Activated T-helper 9 cell treated with anti-CD3 and anti-CD28 coated beads, Interleukin-2, amount 50 U/mL, for 16 hours (primary cell): ENCODE measurements at places on chromosomes 2 and 18.

GRCh38 chr2:176078541-176079284 lies 5.0 kb downstream of the EVX2 start:
- DNase-seq: no peak

- DNase-seq: no peak
These were observed 136.7 kb downstream of the NFATC1 start for GRCh38 chr18:79532313-79533007.

- DNase-seq: no peak
These were observed 132.0 kb downstream of the VWC2L start for GRCh38 chr2:214542866-214543265.

- DNase-seq: no peak
These were observed 95.7 kb downstream of the TPGS2 start for GRCh38 chr18:36733150-36733549.

DNA sequence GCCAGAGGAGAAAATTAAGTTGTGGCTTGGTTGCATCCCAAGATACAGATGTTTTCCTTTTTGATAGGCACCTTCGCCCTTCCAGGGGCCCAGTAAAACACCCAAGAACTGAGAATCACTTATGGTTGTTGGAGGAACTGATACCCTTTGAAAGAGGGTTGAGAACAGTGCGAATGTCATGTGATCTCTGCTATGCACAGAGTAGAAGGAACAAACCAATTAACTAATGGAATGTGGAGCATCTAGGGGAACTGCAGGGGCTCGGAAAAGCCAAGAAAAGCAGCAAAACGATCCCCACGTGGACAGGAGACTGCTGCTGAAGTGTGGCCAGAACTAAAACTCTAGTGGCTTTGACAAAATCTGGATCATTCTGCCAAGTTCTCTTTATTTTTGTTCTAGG lies 58.8 kb downstream of the APOB start:
- DNase-seq: no peak

GRCh38 chr18:34991152-34991551 lies 50.1 kb upstream of the MAPRE2 start:
- DNase-seq: no peak

DNA sequence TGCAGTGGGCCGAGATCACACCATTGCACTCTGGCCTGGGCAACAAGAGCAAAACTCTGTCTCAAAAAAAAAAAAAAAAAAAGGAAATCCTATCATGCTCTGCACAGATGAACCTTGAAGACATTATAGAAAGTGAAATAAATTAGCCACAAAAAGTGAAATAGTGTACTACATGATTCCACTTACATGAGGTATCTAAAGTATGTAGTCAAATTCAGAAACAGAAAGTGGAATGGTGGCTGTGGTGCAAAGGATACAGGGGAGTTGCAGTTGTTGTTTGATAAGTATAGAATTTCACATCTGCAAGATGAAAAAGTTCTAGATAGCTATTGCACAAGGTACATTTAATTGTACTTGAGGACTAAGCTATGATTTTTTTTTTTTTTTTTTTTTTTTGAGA lies 5.2 kb downstream of the ZRANB3 start:
- DNase-seq: no peak

DNA sequence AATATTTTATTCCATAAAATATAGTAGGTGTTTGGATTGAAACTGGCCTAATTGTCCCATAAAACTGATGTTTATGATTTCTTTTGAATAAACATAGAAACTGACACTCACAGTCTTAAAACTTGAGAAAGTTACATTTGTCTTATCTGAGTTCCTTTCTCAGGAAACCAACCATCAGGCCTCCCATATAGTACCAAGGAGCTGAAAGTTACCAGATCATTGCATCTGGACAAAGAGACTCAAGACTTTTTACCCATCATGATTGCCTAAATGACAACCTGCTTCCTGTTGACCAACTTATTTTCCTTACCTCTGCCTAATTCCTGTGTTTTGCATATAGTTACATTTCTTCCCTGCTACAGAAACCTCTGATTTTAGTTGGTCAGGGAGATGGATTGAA lies 137.0 kb upstream of the XPO1 start:
- no peak for DNase-seq

DNA sequence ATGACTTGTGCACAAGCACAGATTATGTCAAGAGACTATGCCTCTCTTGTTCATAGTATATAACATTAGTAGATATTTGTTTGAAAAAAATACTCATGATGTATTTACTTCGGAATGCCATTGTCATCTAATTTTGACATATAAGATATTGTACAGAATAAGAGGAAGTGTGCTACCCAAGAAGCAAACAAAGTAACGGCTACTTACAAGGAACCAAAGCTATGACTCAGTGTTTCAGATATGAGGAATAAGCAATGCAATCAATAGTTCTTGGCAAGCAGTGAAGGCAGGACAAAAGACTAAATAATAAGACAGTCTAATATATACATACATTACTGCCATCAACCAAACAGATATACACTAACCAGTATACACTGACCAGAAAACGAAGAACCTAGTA lies 256.3 kb downstream of the CCDC178 start:
- DNase-seq: no peak
